ENCODE measurements at places on chromosomes 6 and 20.

DNA sequence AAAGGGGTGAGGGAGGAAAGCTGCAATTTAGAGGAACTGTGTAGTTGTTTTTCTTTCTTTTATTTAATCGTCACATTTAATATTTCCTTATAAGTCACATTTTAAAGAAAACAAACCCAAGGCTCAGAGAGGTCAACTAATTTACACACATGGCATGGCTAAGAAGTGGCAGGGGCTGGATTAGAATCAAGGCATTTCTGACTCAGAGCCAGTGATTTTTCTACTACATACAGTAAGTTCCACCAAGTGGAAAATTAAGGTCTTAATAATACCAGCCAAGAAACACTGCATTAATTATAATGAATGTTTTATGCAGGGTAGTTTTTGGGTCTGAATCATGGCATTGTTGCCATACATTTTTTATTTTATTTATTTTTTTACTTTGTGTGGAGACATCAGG is 607.7 kb upstream of the CITED2 start:
- no peak for DNase-seq

DNA sequence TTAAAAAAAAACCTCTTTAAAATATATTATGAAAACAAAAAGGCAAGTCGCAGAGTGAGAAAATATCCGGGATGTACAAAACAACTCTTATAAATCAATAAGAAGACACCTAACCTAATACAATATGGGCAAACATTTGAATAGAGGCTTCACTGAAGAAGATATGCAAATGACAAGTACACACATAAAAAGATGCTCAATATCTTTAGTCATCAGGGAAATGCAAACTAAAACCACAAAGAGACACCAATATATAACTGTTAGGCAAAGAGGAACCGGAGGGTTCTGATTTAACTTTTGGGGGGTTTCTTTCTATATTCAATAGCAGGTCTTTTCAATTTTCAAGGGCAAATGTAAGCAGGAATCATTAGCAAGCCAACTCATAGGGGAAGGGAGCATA is 480.7 kb upstream of the SPTLC3 start:
- no peak for DNase-seq

DNA sequence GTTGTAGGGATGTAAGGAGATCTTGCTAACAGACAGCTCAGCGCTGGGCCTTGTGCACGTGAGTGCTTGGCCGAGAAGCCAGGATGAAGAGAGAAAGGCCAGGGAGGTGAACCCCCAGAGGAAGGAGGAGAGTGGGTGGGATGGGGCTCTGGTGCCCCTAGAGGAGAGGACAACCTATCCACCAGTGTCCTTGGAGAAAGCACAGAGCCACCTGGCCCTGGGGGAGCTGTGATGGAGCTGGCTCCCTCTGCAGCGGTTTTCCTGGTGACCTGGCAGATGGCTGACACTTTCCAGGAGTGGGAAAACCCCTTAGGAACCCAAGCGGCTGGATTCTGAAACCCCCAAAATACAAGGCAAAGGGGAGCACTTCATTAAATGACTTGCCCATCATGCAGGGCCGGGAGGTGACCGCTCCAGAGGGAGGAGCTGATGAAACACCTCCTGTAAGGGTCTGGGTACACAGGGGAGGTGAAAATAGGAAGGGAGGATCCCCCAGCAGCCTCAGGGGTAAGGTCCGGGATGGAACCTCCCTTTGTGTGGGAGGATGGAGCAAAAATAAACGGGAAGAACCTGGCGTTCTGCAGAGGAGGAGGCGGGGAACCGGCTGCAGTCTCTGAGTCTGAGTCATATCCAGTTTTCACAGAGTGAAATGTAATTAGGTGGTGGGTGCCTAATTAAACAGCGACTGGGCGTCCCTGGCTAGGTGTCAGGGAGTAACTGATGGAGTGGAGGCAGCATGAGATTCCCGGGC is 80.4 kb downstream of the SULF2 start:
- peak; percentile 64 for DNase-seq

DNA sequence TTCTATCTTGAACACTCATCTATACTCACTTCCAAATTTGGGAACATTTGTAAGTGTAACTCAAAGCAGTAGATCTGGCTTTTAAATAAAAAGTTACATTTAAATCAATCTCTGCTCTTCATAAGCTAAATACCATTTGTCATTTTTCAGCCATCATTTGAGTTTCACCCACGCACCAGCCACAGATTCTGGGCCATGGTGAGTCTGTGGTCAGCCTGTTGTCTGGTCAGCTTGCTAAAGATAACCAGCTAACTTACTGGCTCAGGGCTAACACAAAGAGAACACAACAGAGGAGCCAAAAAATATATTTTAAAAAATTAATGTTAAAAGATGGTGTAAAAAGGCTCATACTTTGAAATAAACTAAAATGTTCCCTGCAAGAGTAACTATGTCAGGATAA is 181.3 kb downstream of the KIF6 start:
- DNase-seq: no peak

- DNase-seq: no peak
Measured at GRCh38 chr6:12545619-12546409, 170.8 kb upstream of the PHACTR1 start.

GRCh38 chr20:35200267-35200666 is 26.2 kb upstream of the MMP24 start:
- DNase-seq: no peak

- DNase-seq: no peak
Measured at GRCh38 chr20:61253640-61254511, 1.8 kb downstream of the CDH4 start.

All from dorsolateral prefrontal cortex (tissue), 122 donors.